ENCODE measurements at places on chromosomes 7 and 10.

DNA sequence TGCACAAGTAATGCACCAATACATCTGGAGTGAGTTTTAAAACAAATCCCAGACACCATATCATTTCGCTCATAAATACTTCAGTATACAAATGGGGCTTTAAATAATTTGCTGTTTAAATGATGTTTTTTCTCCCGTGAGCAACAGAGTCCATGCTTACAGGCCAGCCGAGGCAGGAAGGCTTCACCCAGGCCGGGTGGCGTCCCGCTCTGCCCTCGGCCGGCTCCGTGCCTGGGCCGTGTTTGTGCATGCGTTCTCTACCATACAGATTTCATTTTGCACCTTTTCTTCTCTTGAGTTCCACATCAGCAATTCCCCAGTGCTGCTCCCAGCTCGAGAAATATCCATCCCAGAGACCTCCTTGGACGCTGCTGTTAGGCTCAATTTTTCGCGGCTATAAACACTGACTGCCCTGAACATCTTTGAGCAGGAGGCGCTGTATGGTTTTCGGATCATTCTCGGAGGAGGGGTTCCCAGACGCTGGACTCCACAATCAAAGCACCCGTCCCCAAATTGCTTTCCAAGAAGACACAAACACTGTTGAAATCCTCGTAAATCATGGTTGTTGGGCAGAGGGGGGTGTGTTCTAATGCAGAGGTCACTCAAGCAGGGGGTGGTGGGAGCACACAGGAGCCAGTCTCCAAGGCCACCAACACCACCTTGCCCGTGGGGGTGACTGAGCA is 91.6 kb downstream of the MICALL2 start:
- DNase-seq: no peak

DNA sequence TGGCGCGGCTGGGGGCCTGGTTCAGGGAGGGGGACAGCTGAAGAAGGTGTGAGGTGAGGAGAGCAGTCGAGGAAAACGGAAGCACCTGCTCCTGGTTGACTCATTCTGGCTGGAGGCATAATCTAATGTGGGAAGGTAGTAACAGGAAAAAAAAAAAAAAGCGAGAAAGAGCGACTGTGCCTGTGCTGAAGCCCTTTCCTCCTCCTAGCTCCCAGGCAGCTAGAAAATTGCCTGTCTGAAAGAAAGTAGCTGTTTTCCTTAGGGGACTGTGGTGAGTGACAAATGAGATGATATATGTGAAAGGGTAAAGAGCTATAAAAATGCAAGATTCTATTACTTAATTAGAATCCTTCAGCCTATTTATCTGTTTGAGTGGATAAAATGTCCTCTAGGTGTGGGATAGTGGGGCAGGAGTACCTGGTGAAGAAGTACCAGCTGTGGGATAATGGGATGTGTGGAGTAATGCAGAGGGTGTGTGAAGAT is 4.9 kb upstream of the MEST start:
- no peak for DNase-seq

- no peak for DNase-seq
Measured at GRCh38 chr10:58027426-58027825, 240.3 kb downstream of the IPMK start.

- DNase-seq: peak; percentile 43
Measured at GRCh38 chr7:17530741-17531421, 232.4 kb downstream of the AHR start.

DNA sequence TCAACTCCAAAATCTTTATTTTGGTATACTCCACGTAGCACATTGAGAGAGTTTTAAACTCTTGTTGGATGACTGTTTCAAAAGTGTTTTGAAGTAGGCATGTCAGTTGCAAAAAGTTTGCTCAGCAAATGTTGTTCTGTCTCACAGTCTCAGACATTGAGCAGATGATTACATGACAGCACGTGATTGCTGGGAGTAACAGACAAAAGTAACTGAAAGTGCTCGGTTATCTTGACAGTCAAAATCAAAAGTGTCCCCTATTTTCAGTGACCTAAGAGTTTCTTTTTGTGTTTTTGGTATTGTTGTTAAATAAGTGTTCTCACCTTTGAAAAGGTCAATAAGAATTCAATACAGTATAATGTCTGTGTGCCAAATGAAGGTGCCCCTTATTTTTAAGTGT is 84.3 kb downstream of the CFTR start:
- DNase-seq: no peak

DNA sequence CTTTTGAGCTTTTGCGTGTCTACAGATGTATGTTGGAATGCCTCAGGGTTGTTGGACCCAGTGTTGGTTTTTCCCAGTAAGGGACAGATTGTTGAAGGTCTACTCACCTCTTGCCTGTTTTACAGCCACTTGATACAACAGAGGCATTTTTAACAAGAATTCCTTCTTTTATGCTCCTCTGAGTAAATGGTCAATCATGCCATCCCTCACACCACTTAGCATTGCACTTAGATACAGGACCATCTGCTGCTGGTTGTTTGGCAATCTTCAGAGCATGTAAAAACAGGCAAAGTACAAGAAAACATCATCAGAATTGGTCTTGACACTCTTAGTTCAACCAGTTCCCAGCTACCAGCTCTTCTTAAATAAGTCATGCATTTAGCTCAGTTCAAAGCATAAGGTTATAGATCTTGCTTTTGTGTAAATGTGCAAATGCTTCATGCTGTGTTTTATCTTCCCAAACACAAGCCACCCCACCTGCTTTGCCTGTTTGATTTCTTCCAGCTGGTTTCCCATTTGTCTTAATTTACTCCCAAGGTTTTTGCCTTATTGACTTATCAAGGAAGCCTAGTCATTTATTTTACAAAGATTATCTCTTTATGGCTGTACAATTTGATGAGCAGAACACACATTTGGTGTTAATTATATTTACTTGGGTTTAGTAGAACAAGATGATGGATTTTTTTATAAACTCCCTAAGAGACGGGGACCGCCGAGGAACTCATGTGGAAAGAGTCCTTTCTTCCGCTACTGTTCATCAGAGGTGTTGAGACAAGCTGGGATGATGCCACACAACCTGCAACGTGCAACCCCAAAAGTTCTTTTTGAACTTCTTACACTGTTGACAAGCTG is 136.6 kb downstream of the AHR start:
- no peak for DNase-seq

GRCh38 chr10:64363687-64364086 is 842.5 kb downstream of the REEP3 start:
- DNase-seq: no peak

DNA sequence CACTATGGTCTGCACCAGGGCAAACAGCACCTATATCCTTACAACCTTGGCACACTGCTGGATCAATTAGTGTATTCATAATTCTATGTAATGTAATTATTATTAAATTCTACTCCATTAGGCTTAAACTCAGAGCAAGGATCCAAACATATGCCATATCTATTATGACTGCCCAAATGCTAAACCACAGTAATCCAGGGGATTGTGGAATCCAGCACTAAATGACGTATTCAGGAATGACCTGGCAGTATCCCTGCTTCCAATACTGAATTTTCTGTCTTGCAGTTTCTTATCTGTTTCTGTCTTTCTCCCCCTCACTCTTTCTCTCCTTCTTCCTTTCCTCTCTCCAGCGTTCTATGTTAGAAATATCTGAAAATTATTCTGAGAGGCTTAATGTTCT is 16.5 kb upstream of the UBE2D1 start:
- peak; percentile 20 for DNase-seq

GRCh38 chr7:28349637-28350036 is 62.7 kb upstream of the CREB5 start:
- DNase-seq: no peak

DNA sequence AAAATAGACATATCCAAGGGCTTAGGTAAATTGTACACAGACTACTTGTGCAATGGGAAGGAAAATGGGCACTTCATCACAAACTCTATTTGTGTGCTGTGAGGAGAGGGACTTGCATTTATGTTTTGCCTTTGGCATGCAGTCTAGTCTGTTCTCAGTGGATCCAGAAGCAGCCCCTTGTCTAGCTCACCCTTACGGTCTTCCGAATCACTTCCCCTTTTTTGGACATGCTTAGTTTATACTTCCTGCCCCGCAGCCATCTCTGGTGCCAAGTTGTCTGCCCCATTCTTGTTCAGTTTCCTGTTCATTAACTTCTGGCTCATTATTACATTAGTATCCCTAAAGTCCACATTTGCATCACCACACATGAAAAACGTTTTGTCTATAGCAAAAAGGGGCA is 161.6 kb downstream of the NRCAM start:
- DNase-seq: peak; percentile 59

- peak; percentile 78 for DNase-seq
Measured at GRCh38 chr7:69659983-69660382, 61.7 kb downstream of the AUTS2 start.

DNA sequence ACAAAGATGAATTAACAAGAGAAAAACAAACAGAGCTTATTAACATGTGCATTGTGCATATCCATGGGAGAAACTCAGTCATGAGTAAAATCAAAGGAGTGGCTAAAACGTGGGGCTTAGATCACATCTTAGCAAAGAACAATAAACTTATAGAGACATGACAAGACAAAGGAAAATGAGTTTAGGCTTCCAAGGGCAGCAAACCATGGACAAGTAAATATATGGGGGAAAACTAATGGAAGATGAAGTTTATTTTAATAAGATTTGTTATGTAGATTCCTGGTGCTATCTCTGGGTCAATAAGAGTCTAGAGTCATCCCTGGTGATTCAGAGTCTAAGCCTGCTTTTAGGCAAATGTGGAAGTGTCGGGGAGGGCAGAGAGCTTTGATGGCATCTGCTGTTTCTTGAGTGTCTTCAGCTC is 87.2 kb upstream of the PLPP4 start:
- peak; percentile 39 for DNase-seq

DNA sequence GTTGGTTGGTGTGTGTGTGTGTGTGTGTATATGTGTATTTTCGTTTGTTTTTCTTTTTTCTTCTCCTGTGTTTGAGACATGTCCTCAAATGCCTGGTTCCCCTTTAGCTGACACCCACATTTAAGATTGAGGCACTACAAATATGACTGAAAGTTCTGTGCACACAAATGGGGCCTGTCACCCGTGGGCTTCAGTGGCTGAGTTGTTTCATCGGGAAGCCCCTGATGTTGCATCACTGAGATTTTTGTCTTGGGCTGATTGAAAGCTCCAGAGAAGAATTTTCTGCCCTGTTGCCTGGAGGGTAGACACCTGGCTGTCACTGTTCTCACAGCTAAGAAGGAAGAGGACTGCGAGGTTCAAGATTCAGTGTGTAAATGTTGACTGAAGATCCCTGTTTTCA is 283.8 kb upstream of the C7orf33 start:
- no peak for DNase-seq

- DNase-seq: peak; percentile 58
Measured at GRCh38 chr7:143369678-143370651, 7.5 kb upstream of the FAM131B start.

DNA sequence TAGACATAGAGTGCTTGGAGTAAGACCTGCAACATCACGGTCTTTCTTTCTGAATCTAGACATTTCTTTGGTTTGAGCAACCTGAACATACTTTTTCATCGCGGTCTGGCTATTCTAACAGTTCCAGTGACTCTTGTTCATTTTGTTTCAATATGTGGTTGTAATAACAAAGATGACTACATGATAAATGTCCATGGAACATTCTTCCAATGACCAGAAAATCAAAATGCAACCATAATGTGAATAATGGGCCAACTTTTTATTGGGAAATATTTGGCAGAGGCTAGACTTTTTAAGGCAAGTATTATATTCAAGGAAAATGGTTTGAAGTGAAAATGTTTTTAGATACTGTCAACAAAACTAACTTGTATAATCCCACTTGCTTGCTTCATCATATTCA is 282.5 kb downstream of the INHBA start:
- DNase-seq: no peak

DNA sequence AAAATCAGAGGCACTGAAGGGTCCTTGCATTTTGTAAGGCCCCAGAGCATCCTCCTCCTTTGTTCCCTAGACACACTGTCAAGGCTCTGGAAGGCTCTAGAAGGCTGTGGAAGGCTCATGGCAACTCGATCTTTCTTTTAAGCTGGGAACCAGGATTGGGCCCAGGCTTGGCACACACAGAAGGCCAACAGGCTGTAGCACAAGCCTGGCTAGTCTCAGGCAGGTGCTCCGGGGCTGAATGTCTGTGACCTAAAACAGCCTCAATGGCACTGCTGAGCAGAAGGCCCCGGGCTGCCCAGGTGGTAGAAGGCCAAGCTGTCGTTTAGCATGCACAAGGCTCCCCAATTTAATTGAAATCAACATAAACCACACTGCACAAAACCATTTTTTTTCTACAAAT is 55.7 kb downstream of the PRKAG2 start:
- DNase-seq: no peak

DNA sequence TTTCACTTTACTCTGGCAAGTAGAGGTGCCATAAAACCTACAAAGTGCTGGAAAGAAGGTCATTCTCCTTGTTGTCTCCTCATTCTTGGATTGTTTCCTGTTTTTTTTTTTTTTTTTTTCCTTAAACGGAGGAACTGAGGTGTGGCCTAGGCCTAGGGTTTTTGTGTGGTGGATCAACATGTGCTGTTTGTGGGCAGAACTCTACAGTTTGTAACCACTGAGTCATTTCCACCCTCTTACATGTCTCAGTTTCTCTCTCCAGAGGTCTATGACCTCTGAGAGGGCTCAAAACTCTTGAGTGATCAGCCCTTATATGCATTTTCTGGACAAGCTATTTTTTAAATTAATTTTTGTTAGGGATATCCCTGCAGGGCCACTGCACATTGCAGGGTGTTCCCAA is 296.0 kb downstream of the PPP1R3A start:
- no peak for DNase-seq

GRCh38 chr7:25005658-25006057 is 25.7 kb upstream of the OSBPL3 start:
- DNase-seq: no peak

GRCh38 chr7:158802535-158803366 is 26.6 kb downstream of the ESYT2 start:
- DNase-seq: peak; percentile 71

DNA sequence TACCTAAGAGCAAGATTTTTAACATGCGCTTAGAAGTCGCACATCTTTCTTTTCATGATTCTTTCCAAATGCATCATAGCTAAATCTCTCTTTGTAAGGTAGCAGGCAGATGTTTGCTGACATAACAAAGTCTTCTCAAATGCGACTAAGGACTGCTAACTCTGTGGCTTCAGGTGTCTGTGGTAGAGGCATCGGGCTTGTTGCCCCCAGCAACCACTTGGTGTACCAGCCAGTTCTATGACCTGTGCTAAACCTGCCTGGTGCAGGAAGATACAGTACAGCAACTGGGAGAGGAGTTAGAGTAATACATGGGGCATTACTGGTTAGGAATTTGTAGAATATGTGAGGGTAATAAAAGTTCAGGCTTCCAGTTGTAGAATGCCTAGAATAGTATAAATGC is 654.1 kb downstream of the NRG3 start:
- DNase-seq: no peak

- no peak for DNase-seq
Measured at GRCh38 chr10:80542652-80543318, 5.1 kb downstream of the SH2D4B start.

- no peak for DNase-seq
Measured at GRCh38 chr7:38181111-38181510, 3.1 kb downstream of the STARD3NL start.

- no peak for DNase-seq
Measured at GRCh38 chr7:7504910-7505704, 30.6 kb downstream of the COL28A1 start.

DNA sequence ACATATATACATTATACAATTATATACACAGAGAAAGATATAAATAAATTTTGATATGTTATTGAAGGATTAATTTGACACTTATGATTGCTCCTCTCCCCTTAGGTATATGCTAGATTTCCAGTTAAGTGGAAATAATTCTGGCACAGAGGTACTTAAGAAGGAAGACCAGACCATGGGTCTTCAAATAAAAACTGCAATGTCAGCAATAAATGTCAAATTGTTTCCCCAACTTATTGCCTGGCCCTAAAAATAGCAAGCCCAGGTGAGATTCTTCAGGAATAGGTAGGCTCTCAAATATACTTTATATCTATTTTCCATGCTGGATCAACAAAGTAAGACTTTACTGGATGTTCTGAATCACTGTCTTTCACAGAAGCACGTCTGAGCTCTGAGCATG is 551.3 kb upstream of the STEAP1 start:
- no peak for DNase-seq

All from astrocyte of the hippocampus (primary cell).